ENCODE measurements at places on chromosomes 11 and 22.

DNA sequence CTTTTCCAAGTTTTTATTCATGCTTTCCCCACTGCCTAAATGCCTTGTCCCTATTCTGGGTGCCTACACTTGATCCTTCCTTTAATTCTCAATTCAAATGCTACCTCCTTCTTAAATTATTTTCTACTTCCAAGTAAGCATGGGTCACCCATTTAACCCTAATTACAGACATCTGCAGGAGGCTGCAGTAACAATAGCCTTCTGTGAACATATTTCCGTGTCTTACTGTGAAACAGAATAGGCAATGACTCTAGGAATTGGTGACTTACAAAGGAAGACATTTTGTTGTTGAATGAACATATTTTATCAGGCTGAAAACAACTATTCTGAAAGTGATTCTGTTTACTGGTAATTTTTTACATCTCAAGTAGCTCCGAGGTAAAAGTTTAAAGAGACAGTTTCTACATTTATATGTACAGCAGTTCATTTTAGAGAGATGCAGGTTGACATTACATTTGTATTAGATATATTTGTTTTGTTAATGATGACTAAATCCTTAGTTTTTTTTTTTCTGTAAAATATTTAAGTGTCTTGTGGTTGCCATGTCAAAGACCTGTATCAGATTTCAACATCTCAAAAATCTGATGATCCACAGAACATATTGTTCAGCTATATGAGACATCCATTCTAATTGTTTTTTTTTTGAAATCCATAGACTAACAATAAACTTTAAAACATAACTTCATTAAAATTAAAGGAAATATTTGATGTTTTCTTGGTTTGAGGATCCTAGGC is 316.8 kb downstream of the CASP12 start:
- DNase-seq = no peak

GRCh38 chr11:13045734-13046133 is 36.6 kb downstream of the RASSF10 start:
- no peak for DNase-seq

DNA sequence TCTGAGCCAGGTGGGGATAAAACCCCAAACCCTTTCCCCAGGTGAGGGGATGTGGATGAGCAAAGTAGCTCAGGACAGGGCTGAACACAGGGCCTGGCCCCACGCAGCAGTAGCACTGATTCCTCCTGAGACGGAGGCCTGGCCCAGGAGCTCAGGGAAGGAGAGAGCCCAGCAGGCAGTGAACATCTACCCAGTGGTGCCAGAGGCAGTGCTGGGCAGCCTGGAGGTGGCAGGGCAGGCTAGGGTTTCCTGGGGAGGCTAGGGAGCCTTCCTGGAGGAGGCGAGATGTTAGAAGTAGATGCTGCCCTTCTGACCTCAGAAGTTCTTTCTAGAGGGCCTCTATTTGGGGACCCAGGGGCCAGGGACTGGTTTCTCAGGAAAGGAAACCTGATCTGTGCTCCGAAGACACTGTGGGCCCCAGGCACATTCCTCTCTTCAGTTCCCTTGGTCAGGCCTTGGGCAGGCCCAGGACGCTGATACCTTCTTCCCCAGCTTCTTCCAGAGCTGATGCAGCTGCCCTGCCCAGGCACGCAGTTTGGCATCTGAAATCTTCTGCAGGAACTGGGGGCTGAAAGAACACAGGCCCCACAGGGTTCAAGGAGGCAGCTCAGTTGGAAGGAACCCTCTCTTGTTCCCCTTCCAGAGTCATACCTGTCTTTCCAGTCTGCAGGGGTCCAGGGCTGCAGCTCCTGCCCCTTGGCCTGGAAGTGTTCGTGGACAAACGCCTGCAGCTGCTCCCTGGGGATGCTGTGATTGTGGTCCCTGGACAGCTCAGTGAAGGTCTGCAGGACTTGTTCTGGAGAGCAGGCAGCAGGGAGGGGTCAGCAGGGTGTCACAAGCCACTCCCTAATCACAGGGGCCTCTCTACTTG is 16.8 kb downstream of the TREH start:
- DNase-seq = no peak

DNA sequence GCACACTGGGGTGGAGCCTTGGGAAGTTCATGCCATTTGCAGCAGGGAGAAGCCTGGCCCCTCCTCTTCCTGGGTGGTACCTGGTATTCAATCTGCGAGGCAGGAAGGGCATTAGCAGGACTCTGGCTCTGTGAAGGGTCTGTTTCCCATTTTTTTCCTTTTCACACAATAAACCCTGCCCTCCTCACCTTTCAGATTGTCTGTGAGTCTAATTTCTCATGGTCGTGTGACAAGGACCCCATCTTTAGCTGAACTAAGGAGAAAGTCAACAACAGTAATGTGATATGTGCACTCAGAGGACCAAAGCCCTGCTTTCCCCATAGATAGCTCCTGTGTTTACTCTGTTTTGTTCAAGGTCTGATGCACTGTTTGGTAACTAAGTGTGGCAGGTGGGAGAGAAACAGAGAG is 26.6 kb upstream of the CASP4 start:
- DNase-seq = no peak

DNA sequence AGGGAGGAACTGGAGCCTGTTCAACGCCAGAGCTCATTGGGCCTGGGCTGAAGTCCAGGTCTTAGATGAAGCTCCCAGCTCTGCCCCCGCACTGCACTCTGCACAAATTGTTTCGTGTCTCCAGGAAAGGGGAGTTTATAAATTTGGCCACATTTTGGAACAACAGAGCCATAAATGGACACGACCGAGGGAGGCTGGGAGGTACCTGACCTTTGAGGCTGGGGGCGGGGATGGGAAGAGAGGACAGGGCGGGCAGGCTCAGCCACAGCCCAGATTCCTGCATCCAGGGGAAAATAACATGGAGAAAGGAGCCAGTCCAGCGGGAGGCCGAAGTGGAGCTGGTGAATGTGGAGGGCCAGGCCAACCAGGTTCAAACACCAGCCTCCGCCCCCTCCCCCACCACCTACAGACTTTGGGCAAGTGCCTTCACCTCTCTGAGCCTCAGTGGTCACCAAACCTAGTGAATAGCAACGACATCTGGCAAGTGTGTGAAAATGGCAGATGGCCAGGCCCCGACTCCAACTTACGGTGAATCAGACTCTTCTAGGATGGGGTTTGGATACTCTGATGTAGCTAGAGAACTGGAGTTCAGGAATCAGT is 36.8 kb upstream of the SMTN start:
- DNase-seq = no peak

DNA sequence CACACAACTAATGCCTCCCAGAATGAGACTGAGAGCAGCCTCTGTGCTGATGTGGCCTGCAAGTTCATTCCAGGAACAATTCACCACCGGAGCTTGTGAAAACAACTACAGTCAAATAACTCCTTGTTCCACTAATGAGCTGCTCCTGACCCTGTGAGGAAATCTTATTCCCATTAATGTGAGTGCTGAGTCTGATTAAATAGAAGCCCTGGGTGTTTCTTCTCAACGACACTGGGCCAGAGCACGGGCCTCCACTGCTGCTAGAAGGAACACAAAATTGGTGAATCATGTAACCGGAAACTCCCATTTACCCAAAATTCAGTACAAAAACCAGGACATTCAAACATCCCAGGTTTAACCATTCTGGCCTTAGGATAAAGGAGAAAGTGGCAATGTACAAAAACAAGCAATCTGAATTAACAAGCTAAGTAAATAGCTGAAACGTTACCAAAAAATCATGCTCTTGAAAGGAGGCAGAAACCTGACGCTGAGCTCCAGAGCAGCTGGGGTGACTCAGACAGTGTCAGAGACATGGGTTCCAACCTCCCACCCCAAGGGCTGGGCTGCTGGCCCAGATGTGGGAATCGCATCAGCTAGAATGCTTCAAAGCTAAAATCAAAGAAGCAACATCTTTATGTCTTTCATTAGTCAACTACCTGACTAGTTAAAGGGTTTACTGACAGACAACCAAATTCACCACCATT is 26.7 kb downstream of the SERGEF start:
- DNase-seq = no peak

DNA sequence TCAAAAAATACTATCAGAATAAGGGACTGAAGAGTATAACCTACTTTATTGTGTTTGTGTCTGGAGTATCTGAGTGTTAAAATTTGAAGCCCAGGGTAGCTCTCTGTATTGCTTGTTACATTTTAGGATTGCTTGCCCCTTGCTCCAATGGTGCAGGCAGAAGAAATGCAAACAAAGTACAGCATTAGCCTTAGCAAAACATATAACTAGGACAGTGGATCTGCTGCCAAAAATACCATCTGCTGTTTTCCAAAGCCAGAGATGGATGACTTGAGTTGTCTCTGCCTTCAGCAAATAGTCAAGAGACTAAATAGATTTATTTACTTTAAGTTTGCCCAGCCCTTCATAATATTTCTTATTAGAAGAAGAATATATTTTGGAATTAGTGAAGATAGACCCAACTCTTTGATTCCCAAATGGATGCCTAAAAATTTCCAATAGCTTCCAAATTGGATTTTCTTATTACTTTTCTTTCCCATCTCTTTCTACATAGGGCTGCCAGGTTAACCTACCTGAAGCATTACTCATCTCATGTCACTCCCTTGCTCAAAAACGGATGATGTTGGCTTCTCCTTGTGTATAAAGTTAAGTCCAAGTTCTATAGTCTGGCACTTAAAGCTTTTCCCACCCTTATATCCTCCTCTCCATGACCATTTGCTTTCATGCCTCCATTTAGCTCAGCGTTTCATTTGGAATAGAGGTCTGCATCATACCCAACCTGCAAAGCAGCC is 66.3 kb downstream of the LDLRAD3 start:
- DNase-seq = no peak

DNA sequence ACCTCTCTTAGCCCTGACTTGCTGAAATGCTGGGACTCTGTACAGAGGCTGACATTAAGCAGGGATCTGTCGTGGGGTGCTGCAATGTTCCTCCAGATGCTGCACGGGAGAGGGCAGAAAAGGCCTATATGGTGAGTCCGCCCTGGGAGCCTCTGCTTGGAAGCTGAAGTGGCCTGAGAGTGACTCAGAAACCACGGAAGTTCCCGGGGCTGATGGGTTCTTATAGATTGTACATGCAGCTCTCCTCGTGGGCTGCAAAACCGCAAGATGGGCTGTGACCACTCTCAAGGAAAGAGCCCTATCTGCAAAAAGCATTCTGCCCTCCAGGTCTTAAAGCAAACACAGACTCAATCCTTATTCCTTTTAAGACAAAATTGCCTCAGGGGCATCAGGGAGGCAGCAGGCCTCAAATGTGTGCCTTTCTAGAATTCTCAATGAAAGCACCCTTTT is 5.8 kb upstream of the SLC43A3 start:
- no peak for DNase-seq

DNA sequence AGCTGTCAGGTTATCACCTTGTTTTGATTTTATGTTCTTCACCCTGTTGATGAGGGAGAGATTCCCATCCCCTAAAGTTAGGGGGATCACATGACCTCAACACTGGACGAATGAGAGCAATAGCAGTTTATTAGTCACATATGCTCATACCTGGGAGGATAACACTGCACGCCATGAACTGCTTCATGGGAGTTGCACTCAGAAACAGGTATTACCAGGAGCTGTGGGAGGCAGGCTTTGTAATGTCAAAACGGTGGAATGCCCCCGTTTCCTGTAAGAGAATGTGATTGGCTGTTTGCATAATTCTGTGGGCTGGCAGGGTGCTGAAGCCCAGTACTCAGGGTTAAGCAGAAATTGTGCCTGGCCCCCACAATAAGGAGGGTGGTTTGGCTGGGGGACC is 3.2 kb upstream of the THY1 start:
- no peak for DNase-seq

DNA sequence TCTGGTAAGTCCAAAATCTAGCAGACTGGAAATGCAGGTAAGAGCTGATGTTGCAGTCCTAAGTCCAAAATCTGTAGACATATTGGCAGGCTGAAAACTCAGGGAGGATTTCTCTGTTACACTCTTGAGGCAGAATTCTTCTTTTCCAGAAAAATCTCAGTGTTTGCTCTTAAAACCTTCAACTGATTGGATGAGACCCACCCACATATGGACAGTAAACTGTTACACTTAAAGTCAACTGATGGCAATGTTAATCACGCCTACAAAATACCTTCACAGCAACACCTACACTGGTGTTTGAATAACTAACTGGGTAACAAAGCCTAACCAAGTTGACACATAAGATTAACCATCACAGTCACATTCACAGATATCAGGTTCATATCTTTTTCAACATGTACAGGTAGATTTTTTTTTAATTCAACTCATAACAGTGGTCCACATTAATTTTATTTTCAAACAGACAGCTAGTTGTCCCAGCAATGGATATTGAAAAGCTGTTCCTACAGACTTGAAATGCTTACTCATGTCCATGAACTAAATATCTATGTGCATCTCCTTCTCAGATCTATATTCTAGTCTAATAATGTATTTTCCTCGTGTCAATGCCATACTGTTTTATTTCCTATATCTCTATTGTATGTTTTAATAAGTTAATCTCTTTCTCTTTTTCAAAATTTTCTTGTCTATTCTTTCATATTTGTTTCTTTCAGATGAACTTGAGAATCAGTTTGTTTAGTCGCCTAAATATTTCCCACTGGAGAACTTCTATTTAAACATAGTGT is 110.1 kb downstream of the TMPRSS5 start:
- no peak for DNase-seq

- DNase-seq = no peak
Observed at GRCh38 chr11:125423247-125423849, 72.7 kb downstream of the FEZ1 start.

DNA sequence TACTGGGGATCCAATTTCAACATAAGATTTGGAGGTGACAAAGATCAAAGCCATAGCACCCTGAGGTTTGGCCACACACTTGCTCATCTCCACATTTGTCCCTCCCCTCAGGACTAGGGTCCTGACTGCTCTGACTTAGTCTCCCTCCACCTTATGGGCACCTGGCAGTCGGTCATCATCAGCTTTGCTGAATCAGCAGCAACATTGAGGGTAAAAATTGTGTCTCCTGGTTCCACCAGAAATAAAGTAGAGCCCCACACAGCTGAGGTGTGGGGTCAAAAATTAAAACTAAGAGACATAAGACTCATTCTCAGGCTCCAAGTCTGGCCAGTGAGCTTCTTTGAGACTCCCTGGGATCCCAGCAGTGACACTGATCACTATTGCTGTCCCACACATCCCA is 56.2 kb downstream of the GGTLC2 start:
- DNase-seq = no peak

DNA sequence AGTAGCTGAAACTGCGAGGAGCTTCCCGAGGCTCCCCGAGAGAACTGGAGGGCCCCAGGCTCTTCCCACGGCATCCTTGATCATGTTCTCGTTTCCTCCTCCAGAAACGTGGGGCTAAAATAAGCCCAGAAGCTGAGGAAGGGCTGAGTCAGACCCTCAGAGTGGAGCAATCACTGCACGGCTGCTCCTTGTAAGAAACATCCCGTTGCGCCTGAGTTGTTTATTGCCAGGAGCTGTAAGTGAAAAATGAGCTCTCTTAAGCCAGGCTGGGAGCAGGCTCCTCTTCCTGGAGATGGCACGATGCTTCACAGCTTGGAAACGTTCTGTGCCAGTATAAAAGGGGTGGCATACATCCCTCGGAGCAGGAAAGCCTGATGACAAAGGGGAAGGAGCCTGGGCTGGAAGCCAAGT is 47.3 kb upstream of the SYN3 start:
- no peak for DNase-seq

- no peak for DNase-seq
Observed at GRCh38 chr11:71482746-71483364, 29.9 kb downstream of the NADSYN1 start.

- no peak for DNase-seq
Observed at GRCh38 chr11:67438158-67438902, 848 bp upstream of the PTPRCAP start.
